ENCODE measurements at places on chromosomes 12 and 14.

DNA sequence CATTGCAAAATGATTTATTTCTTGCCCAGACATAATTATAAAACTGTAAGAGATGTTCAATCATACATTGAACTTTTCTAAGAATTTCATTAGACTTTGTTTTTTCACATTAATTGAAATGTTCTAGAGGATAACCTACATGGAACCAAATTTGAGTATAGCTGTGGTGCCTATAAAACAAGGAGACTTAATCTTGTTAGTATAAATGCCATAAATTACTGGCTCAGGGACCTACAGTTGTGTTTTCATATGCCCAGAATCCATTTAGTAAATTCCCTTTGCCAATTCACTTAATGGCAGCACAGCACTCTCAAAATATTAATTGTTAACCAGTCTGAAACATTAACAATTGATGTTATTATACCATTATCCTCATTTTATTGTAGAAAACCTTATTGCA is 488.5 kb downstream of the NELL2 start:
- DNase-seq: no peak

- peak; percentile 64 for DNase-seq
Observed at GRCh38 chr12:107912421-107913004, 138.0 kb downstream of the ASCL4 start.

DNA sequence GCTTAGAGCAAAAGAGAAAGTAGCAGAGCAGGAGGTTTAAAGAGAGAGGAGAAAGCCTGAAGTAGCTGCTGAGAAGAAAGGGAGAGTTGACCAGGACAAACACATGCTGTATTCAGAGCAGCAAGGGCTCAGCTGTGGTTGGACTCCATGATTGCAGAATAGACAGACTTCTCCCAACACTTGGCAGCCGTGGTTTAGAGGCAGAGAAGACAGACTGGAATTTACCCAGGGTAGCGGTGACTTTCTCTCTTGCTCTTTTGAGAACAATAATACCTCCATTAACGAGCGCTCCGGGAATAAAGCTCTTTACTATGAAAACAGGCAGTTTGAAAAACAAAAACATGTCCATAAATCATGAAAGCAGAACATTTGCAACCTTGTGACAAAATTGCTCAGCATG is 21.4 kb upstream of the IGF1 start:
- DNase-seq: no peak

DNA sequence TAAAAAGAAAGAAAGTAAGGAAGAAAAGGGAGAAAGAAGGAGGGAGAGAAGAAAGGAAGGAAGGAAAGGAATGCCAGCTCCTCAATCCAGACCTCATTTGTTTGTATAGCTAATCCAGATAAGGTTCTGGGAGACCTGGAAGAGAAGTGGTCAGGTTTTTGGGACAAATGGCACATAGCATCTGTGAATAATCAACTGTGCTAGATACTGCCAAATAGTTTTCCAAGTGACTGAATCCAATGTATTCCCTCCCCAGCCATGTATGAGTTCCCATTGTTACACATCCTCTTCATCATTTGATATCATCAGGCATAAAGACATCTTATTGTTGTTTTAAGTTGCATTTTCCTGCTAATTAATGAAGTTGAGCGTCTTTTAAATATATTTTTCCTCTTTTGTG is 18.6 kb upstream of the PTGR2 start:
- peak; percentile 87 for DNase-seq

GRCh38 chr12:47023953-47024352 is 55.5 kb upstream of the PCED1B start:
- DNase-seq: no peak

GRCh38 chr12:80189241-80189640 is 89.9 kb downstream of the OTOGL start:
- no peak for DNase-seq

DNA sequence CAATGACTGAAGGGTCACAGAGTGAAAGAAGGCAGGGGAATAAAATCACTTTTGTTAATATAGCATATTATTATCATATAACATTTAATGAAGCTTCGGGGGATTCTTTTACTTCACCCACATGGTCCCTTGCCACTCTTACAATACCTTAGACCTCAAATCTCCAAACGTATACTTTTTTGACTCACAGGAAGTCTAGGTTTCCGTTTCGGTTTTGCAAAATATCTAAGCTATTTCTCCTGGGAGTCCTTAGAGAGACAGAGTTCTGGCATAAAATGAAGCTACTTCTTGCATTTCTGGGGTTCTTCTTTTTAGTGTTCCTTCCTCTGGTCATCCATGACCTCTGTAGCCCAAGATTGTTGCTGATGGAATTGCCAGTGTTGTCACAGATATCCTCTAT is 590.5 kb upstream of the ATP2B1 start:
- no peak for DNase-seq

DNA sequence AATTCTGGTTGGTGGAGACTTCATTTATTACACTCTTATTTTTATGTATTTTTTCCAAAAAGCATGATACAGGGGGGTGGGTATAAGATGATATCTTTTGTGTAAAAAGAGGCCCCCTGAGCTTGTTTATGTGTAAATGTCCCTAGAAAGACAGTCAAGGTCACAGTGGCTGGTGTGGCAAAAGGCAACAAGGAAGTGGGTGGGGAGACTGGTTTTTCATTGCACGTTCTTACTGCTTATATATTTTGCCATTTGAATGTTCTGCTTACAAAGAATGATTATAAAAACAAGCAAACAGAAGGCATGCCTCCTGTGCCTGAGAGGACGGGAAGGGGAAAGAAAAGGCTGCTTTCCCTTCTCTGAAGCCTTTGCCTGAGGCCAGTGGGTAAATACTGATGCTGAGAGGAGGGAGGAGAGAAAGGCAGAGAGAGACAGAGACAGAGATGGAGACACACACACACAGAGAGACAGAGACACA is 24.1 kb upstream of the ADIPOR2 start:
- no peak for DNase-seq

DNA sequence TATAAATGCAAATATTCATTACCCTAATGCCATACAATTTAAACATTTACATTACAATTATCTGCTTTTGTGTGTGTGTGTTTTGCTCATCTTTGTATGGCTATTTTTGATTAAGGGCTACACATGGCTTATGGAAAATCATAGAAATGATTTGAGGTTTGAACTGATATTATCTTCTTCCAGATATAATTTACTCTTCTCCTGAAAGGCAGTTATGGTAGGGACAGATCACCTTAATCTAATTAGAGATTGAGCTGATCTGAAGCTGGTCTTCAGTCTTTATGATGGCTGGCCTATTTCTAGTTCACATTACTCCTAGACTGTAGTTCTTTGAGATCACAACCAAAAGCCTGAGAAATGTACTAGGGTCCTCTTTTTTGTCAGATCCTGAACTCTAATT is 15.6 kb downstream of the ABHD12B start:
- no peak for DNase-seq

DNA sequence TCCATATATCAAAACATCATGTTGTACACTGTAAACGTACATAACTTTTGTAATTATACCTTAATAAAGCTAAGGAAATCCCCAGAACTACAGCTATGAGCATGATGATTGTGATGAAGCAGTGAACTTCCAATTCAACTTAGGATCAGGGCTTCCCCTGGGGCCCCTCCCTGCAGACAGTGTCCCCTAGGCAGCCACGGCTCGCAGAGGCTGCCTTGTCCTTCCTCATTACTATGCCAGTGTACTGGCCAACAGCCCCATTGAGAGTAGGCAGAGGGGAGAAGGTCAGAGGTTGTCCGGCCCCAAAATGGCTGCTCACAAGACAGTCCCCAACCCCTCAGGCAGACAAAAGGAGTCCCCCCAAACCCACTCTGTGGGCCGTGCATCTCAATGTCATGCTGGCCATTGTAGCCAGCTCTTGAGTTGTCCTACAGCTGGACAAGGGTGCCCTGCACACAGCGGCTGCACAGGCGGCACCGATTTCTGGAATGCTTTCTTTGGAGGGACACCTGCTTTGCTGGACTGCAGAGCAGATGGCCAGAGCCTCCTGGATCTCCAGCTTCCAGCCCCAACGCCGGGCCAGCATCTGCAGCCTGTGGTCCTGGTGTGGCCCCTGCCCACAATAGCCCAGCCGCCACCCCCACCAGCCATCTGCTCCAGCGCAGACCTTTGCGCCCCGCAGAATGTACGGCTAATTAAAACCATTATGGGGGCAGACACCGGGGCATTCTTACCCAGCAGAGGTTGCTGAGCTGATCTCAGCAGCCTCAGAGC is 46.1 kb downstream of the NIN start:
- no peak for DNase-seq

- no peak for DNase-seq
Observed at GRCh38 chr14:65784574-65784973, 372.0 kb downstream of the FUT8 start.

GRCh38 chr12:32545413-32545980 is 133.6 kb upstream of the DNM1L start:
- no peak for DNase-seq

DNA sequence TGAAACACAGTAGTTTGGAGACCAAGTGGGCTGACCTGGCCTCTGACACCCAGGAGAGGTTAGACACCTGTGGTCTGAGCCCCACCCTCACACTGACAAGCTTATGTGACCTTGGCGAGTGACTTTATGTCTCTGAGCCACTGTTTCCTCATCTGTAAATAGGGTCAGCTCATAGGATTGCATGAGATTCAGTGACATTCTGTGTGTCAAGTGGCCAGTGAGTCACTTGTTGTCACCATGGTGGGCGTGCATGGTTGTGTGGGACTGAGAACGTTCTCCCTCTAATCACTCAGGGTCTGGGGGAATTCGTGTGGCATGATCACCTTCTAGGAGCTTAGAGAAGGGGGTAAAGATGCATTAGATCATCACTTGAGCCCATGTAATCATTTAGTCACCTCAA is 146.4 kb downstream of the PHETA1 start:
- DNase-seq: no peak

GRCh38 chr12:102197789-102198188 is at the start of gene PMCH:
TSS of gene PMCH (minus strand) at chr12:102197833. CDS start at chr12:102197770, 63 bp downstream.
- DNase-seq: no peak

- no peak for DNase-seq
Observed at GRCh38 chr12:14959463-14959862, 1.9 kb downstream of the ARHGDIB start.

- no peak for DNase-seq
Observed at GRCh38 chr14:87869619-87870583, 123.1 kb downstream of the GALC start.

- no peak for DNase-seq
Observed at GRCh38 chr14:76413962-76414600, 38.1 kb downstream of the ESRRB start.

GRCh38 chr12:89517720-89518119 is 6.9 kb downstream of the GALNT4 start:
- no peak for DNase-seq

DNA sequence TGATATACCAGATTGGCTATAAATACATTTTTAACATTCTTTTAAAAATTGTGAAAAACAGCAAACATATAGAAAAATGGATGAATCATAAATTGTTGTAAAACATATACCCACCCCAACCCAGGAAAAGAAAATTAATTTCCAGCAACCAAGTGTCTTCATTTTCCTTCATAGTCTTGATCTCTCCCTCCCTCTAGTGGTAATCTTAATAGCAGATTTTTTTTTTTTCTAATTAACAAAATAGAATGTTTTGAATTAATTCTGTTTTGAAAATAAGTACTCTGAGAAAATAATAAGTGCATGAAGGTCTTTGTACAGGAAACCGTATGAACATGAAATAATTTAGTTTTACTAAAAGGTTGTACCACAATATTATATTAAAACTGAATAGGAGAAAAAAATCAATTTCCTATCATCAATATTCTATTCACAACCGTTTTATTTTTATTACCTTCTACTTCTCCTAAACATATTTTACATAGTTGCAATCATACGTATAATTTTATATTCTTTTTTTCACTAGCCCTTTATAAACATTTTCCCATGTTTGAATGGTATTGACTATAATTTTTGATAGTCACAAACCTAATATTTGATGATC is 7.0 kb downstream of the ETNK1 start:
- no peak for DNase-seq

GRCh38 chr12:43011383-43011926 is 421.9 kb upstream of the PRICKLE1 start:
- DNase-seq: no peak

- peak; percentile 10 for DNase-seq
Observed at GRCh38 chr12:103839103-103839502, 1.9 kb downstream of the NT5DC3 start.

GRCh38 chr12:107127482-107128430 is 34.4 kb upstream of the CRY1 start:
- DNase-seq: peak; percentile 75

- no peak for DNase-seq
Observed at GRCh38 chr12:116368196-116369194, 91.0 kb upstream of the MED13L start.

DNA sequence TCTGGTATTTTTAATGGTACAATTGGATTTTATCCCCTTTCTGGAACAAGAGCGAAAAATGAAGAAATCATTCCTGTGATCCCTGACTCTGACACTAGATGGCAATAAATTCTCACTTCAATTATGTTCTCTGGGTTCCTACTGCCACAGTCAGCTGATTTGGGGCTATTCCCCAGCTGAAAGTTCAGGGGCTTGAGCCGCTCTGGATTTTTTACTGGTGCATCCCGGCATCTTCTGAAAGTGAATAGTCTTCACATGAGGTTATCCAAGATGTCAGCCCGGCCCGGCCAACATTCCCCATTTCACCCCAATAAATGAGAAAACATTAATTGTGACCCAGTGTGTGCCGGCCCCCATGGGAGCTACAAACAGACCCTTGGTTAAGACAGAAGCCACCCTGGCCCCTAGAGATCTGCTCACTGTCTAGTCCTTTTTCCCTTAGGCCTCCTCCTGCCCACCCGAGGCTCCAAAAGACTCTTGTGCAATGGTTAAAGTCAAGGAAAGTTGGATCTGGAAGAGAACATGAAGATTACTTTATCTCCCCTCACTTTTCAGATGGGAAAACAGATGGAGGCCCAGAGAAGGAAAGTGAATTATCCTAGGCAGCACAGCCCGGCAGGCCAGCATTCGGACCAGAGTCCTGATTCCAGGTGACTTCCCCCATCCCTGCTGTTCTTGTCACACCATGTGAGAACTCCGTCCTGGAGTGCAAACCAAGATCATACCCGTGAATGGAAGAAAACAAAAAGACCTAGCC is 20.8 kb downstream of the CKAP4 start:
- DNase-seq: peak; percentile 69

DNA sequence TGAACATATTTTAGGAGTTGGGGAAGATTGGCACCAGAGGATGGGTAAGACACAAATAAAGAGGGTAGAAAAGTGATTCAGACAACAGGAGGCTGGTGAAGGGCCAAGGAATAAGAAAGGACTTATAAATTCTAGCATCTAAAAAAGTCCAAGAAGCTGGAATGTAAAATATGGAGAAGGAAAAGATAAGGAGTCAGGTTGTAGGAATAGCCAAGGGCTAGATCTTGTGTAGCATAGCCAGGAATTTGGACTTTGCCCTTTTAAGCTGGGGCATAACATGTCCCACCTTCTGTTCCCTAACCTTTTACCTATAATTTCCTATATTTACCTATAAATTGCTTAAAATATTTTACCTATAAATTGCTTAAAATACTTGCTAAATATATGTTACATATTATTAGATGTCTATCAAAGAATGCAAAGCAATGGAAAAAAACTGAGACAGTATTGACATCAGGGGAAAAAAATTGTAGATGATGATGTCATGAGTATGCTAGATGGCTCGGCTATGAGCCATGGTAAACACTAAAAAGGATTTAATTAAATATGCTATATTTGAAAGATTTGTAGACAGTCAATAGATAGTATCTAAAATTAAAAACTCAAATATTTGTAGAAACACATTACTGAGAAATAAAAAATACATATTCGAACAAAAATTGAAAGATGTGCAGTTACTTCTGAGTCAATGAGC is 99.7 kb upstream of the PLEKHG7 start:
- DNase-seq: no peak

Data from cerebellar cortex (tissue), 1 donor.